ENCODE measurements at places on chromosomes 1 and 21.

DNA sequence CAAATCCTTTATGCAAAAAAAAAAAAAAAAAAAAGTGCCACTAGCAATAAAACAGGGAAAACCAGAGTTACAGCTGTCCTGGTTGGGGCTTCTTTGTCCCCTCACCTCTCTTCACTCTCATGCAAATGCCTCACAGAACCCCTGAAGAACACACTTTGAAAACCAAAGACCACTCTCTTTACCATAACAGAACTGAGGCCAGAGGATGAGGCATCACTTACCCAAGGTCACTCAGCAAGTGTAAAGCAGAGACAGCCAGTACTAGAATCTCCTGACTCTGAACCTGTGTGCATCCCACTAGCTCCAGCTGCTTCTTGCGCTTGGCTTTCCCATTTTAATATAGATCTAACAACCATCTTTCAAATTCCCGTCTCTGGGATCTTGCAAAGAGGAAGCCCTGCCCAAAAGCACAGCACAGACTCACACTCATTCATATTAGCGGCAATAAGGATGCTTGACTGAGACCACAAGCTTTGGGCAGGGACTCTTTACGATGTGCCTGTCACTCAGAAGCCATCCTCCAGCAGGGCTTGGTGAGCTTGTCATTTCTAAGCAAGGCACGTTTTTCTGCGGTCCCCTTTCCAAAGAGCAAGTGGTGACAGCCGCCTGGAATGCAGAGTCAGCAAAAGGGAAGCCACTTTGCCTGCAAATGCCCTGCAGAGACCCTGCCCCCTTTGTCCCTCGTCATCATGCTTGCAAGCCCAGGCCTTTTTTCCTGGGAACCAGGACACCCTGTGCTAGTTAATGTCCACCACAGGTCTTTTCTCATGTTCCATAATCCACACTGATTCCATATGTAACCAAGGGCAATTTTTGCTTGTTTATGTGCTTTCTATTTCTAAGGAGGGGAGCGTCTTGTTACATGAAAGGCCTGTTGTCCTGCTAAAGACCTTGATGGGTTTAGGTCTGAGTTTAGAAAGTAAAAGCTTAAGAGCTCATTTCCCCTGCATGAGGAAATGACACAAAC lies 76.5 kb upstream of the NFIA start:
- DNase-seq, result no peak

DNA sequence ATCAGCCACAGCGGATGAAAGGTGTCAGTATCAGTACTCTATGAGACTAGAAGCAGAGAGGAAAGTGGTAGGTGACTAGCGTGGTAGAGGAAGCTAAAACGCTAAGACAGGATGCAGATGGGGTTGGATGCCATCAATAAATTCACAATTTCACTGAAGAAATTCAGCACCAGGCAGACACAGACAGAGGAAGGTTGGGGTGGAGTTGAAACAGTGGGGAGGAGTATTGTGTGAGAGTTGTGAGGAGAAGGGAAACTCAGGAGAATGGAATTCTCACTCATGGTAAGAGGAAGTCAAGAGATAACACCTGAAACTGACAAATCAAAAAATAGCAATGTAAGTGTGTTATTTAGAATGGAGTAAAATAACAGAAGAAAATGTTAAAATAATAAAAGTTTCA lies 208.5 kb upstream of the DAB1 start:
- DNase-seq, result peak; percentile 29

DNA sequence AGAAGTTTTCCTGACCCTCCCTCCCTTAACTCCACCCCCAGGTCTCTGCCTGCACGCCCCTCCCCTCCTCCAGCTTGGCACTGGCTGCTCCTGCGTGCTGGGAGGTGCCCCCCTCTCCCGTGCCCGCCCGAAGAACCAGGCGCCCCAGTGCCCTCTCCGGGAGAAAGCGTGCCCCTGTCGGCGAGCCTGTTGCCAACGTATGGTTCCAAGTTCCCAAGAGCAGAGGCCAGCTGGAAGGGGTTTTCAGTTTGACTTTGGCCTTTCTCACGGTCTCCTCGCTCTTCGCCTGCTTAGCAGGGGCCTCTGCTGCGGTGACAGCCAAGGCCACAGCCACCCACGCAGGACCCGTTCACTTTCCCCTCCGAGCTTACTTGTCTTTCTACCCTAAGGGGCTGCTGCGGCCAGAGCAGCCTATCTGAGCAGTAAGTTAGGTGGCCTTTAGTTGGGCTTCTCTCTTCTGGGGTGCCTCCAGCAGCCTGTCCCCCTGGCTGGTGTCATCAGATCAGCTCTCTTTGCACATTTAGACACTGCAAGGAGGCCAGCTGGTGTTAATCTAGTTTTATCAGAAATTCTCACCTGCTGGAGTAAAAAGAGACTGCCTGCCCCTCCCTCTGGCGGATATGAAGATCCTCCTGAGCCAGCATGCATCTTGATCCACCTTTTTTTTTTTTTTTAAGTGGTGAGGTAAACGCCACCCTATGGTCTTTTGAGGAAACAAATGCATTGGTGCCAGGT lies 1.5 kb downstream of the STUM start:
- DNase-seq, result no peak

DNA sequence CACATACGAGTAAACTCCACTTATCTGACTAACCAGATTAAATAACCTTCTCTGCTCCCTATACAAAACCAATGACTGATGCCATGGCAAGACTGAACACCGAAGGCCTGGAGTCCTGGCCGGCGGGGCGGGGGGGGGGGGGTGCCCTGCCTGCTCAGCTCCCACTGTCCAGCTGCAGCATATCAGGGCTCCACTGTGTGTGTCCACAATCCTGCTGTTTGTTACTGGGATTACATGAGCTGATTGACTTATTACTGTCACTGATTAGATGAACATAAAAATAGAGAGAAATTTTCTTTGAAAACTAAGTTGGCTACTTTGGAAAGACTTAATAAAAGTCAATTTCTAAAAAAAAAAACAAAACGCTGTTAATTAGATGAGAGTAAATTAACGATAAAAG lies 24.9 kb downstream of the TMEM63A start:
- DNase-seq, result no peak

DNA sequence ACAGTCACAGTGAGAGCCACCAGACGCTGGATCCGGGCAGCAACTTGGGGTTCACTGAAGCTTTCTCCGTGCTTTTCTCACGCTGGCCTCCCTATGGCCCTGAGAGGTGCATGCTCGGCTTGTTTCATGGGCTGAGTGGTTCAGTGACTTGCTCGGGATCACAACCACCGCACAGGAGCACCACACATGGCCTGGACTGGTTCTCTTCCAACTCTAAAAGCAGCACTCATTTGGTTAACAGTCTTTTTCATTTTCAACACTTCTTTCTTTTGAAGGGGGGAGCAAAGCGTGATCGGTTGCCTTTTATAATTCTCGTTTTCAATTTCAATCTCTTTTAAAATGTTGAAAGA lies 26.2 kb downstream of the UBIAD1 start:
- DNase-seq, result no peak

- no peak for DNase-seq
Observed at GRCh38 chr1:182740120-182740519, 49.5 kb upstream of the NPL start.

- no peak for DNase-seq
Observed at GRCh38 chr1:185541871-185542301, 192.3 kb upstream of the HMCN1 start.

- peak; percentile 92 for DNase-seq
Observed at GRCh38 chr1:158019171-158019868, 25.9 kb downstream of the KIRREL1 start.

GRCh38 chr1:116031302-116031835 lies 55.1 kb downstream of the SLC22A15 start:
- DNase-seq, result no peak

All from brain microvascular endothelial cell (primary cell).